ENCODE measurements at places on chromosomes 3 and 15.

DNA sequence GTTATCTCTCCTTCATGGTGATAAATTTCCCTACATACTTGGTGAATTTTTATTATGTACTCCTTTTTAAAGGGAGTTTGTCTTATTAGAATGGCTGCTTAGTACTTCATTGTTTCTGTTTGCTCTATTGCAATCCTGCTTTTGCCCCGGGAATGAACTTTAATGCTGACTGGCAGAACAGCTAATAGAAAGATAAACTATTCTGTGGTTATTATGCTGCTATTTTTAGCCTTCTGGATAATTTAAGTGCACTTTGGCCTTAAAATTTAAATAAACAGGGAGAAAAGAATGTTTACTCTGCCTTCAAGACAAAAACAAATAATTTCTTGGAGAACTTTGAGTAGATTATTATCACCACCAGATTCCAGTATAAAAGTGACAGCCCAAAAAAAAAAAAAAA is 413.8 kb upstream of the CCDC54 start:
- DNase-seq, result no peak

- DNase-seq, result no peak
Observed at GRCh38 chr15:63554337-63554927, 42.8 kb upstream of the FBXL22 start.

GRCh38 chr3:115814778-115815380 is 191.6 kb downstream of the GAP43 start:
- peak; percentile 67 for DNase-seq

- DNase-seq, result no peak
Observed at GRCh38 chr3:60746695-60747416, 504.4 kb downstream of the FHIT start.

- no peak for DNase-seq
Observed at GRCh38 chr15:26537663-26538062, 235.2 kb downstream of the GABRB3 start.

DNA sequence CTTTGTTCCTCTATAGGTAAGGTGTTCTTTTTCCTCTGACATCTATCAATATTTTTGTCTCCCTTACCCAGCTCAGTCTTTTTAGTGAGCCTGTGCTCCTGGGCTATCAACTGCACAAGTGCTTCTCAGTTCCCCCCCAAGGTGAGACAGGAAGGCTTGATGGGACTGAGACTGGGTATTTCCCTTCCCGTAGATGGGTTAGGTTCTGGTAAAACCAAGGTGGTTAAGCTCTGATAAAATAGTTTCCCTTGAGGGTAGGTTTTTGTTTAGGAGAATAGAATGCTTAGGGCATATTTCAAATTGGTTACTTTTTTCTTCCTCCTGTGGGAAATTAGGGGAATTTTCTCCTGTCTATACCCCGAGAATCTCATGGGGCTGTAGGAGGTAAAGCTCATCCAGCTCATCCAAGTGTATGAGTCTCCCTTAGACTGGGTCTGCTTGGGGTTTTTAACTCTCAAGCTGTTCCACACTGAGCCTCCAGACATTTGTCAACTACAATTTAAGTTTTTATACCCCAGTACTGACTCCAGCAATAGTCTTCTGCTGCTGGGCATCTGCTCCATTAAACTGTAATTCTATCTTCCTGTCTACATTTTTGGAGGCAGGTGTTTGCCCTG is 44.9 kb downstream of the OXSR1 start:
- DNase-seq, result no peak

DNA sequence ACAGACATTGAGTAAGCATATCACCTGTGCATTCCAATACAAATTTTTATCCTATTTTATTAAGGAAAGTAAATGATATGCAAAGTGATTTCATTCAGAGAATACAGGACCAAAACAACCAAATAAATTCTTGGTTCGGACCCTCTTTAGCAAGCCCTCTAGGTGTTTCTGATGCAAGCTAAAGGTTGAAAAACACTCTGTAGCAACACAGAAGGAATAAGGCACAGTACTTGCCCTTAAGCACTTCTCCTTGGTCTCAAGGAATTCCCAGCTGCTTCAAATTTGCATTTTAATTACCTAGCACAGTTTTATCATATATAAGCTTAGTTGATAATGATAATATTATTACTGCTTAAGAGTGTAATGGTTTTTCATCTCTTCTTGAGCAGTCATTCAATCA is 288.4 kb downstream of the KCNH8 start:
- no peak for DNase-seq

- no peak for DNase-seq
Observed at GRCh38 chr3:148513096-148513543, 184.6 kb upstream of the AGTR1 start.

DNA sequence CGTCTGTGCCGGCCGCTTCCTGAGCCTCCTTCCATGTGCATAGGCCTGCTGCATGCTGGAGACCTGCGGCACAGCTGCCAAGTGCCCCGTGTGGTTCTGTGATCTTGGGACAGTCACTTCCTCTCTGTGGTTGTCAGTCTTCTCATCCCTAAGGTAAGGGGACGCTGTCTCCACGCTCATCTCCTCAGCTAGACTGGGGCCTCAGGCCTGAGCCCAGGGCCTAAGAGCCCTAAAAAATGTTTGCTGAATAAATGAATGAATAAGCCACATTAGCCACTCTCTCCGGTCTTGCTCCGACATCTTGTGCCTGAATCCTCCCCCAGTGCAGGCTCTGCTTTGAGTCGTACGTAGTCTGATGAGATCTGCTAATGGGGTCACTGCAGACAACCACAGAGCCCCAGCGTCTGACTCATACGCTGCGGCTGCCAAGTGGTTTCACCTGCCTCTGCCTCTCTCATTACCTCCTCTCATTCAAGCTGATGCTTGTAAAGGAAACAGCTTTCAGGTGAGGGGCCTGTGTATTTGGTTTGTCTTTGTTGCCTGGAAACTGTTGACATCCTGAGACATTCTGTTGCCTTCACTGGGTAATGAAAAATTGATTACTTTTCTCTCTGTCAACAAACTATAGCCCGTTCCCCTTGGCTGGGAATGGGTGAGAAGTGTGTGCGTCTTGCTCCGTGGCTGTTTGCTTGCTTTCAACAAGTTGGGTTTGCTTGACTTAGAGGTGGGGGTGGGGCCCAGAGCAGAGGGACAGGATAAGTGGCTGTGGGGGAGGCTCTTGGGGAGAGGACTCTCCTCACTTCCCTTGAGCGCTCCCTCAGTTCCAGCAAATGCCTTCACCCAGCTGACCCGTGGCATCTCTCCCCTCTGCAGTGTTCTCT is 15.9 kb downstream of the RPLP1 start:
- DNase-seq, result peak; percentile 85

- no peak for DNase-seq
Observed at GRCh38 chr15:95170561-95171380, 939.4 kb downstream of the MCTP2 start.

GRCh38 chr3:162096874-162097273 is 600.3 kb downstream of the OTOL1 start:
- no peak for DNase-seq

- DNase-seq, result no peak
Observed at GRCh38 chr15:48898446-48898845, 20.5 kb downstream of the EID1 start.

DNA sequence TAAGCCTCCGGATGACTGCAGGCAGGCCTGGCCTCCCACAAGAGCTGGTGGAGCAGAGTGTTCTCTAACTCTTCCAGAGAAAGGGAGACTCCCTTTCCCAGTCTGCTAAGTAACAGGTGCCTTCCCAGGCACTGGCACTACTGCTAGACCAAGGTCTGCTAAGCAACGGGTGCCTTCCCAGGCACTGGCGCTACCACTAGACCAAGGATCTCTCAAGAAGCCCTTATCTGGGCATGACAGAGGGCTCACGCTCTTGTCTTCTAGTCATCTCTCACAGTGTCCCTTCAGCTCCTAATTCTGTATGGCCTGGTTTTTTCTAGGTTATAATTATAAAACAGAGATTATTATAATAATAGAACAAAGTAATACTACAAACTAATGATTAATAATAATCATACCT is 27.8 kb downstream of the MYL3 start:
- no peak for DNase-seq

GRCh38 chr3:179450261-179450701 is 989 bp downstream of the GNB4 start:
- no peak for DNase-seq
